Neural crest cell (in vitro differentiated cells): ENCODE measurements at places on chromosomes 6 and 20.

DNA sequence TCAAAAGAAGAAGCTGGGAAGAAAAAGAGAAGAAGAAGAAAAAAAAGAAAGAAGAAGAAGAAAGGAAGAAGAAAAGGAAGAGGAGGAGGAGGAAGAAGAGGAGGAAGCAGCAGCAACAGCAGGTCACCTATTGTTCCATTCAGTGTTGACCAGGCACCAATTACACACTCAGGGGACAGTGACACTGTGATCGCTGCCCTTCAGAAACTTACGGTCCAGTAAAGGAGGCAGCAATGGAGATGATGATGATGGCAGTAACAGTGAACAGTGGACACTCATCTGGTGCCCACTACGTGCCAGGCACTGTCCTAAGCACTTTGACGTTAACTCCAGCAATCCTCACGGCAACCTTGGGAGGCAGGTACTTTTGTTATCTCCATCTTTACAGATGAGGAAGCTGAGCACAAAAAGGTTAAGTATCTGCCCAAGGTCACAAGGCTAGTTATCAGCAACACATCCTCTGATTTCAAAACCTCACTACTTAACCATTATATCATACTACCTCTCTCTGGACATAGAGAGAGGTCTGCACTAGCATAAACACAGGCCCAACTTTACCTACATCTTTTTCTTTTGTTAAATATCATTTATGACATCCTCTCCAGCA is 83.2 kb downstream of the SLC22A23 start:
- DNase-seq, result no peak

GRCh38 chr6:125357515-125358256 is 55.9 kb upstream of the HDDC2 start:
- peak; percentile 33 for DNase-seq

- no peak for DNase-seq
These were observed at the start of gene GPSM3 for GRCh38 chr6:32192608-32193039. Gene GPSM3, minus strand, starts transcription at chr6:32192643. Its CDS starts 130 bp downstream, at chr6:32192513.

DNA sequence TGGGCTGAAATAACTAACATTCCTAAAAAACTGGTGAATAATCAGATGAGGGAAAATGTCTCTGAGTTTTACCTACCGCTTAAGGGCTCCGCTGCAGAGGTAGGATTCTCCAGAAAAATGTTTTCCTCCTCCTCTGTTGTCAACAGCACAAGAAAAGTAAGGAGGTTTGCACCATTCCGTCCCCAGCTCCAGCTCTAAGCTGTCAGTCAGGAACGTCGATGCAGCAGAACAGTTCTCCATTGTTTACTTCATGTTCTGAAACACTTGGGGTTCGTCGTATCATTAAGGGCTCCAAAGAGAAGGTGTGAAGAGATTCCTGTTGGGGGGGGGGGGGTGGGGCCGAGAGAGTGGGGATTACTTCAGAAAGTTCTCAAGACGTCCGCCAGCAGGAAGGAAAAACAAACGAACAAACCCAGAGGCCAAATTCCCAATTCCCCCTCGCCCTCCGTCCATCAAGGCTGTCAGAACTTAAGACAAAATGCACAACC is 734 bp downstream of the MMS22L start:
- no peak for DNase-seq

GRCh38 chr20:39268981-39269461 is 306.9 kb downstream of the DHX35 start:
- DNase-seq, result peak; percentile 78

GRCh38 chr6:18507561-18507960 is 120.4 kb downstream of the RNF144B start:
- no peak for DNase-seq
